ACHN (cell line): ENCODE measurements at places on chromosomes 13 and 19.

DNA sequence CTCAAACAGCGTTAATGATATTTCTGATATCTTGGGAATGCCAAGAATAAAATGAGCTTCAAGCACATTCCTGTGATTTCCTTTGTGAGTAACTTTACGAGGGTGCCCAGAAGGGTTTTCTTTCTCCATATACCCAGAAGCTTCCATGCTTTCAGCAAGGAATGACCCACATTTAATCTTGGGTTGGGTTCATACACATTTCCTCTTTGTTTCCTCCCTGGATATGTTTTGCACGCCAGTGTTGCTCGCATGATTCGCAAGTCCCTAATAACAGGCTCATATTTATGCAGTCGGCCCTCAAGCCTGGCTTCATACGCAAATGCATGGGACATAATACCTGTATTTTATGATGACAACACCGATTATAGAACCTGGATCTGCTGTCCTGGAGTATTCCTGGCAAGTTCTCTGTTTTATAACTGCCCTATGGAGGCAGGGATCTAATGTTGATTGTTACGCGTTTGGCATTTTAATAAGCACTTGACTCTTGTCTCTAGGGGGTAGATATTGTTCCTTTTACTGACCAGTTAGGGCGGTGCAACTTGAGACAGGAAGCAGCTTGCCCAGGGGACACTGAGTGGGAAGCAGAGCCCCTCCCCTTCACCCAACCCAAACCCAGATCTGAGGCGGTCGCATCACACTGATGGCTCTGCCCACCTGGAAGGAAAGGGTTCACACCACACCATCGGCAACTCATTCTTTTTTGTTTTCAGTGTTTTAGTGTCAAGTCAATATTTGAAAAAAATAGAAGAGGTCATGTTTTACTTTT lies 220.4 kb upstream of the SOX1 start:
- no peak for DNase-seq

- no peak for DNase-seq
These were observed 538 bp downstream of the ACP7 start for GRCh38 chr19:39084732-39085080.

DNA sequence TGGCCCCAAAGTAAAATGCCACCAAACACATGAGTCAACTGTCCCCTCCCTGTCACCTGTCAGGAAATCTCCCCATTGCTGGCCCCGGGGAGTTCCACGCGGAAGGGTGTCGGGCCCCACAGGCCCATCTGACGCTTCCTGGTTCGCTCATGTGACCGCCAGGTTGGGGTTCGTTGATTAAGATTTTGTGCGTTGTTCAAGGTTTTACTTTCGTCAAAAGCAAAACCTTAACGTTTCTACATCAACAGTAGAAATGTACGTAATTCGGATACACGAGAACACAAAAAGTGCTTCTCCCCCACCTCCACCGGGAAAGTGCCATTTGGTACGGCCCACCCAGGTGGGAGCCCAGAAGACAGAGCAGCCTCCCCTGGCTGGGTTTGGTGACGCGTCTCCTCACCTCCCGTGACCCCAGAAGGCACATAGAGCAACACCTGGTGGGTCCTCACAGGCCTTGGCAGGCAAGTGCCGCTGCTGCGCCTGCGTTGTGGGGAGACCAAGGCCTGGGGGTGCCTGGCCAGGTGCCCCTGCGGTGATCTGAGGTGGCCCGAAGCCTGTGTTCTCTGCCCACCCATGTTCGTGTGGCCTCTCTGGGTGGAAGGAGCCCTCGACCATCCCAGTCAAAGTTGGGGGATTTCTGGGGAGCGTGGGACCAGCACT lies 161.6 kb downstream of the KDM4B start:
- DNase-seq = no peak

GRCh38 chr13:93290503-93290902 lies 63.9 kb downstream of the GPC6 start:
- no peak for DNase-seq

DNA sequence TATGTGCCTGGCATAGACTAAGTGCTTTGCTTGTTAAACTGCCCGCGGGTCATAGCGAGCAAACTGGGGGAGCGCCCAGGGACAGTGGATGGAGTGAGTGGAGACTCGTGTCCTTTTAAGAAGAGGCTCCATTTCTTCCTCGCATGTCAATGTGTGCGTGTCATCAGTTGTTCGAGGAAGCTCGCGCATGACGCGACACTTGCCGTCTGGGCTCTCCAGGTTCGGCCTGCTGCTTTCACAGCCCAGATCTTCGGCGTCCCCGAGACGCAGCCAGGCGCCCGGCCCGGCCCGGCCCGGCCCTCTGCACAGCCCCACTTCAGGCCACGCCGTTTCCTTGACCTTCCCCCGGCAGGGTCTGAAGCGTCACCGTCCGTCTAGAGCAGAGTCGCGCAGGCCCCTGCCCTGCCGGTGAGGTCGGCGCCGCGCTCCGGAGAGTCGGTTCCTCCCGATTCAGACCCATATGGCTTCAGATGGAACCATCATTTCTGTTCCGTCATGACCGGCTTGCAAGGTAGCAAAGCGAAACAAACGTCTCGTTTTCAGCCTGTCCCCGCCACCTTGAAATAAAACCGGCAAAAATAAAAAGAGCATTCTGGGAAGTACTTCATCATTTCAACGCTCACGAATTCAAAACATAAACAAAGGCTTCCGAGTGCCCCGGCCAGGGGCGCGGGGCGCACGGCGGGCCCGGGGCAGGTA lies 599 bp upstream of the ARHGEF7 start:
- DNase-seq = no peak

DNA sequence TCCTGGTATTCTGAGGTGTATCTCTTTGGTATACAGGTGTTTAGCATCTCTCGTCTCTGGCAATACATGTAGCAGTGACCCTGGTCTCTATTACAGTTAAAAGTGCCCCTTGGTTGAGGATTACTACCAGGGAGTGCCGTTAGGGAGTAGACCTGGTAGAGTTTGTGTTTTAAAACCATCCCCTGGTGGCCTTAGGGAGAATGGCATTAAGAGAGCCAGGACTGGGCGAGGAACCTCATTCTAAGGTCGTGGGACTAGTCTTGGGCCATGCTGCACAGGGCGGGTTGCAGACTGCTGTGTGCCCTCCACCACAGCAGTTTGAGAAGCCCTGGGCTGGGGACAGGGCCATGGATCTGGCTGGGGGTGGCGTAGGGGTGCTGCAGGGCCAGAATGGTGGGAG lies 35.0 kb downstream of the B3GLCT start:
- DNase-seq = peak; percentile 5

DNA sequence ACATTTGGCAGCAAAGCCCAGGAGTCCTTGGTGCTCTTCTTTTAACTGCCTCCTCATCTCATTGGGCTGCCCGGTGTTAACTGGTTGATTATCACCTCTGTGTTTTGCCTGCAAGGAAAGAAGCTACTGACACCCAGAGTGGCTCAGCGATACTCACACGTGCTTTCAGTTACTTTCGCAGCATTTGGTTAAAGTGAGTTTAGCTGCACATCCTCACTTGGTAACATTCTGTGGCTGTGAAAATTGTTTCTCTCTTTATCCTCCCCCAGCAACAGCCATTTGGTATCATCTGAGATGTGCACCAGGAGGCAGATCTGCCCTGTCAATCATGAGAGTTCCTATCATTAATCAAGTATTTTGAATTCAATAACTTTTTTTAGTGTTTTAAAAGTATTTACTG lies 44.6 kb upstream of the GPR183 start:
- no peak for DNase-seq

DNA sequence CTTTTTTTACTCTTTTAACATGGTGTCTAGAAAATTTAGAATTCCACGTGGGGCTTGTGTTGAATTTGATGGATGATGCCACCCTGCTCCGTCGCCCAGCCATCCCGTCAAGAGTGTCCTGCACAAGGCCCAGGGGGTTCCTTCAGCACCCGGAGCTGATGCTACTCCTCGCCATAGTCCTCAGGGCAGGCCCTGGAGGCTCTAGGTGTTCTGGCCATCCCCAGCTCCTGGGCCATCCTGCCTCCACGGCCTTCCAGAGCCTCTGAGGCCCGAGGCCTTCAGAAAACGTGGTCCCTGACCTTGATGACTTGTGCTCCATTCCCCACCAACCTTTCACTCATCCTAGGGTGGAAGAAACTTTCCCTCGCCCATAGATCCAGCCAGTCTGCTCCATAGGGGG lies 3.3 kb downstream of the AKT1S1 start:
- DNase-seq = no peak

- DNase-seq = no peak
These were observed 267.3 kb downstream of the RFC3 start for GRCh38 chr13:34085204-34085603.

DNA sequence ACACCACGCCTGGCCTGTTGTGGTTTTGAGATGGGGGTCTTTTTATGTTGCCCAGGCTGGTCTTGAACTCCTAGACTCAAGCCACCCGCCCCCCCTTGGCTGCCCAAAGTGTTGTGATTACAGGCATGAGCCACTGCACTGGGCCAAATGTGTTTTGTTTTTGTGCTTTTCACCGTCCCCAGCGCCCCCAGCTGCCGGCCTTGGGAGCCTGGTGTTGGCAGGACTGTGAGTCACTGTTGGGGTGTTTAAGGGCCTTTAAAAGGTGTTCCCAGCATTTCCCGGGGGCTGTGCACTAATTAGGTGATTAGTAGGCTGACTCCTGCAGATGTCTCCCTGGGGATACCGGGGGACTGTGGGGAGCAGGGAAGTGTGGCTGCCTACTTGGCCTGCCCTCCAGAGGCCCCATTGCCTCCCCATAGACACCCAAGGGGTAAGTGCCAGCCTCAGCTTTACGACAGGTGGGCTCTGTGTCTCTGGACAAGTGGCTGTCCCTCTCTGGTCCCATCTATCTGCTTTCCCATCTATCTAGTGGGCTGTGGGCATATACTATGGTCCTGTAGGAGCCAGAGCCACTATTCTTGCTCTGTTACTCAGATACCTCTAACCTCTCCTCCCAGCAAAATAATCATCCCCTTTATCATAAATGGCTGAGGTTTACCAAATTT lies 11.8 kb upstream of the TLE5 start:
- no peak for DNase-seq

DNA sequence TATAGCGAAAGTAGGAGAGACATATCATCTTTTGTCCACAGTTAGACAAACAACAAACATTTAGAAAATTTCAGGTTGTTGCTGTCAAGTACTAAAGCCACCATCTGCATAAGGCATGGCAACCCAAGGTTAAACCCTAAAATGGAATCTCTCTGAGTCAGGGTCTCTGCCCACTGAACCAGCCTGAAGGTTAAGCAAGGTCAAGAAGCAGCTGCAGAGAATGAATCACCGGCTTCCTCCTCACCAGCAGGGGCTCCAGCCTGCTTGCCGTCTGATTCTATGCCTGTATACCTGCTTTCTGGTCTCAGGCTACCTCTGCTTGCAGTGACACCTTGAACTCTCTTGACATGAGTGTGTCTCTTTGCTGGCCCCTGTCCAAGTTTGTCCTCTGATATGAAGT lies 726.2 kb upstream of the SGCG start:
- DNase-seq = peak; percentile 16

DNA sequence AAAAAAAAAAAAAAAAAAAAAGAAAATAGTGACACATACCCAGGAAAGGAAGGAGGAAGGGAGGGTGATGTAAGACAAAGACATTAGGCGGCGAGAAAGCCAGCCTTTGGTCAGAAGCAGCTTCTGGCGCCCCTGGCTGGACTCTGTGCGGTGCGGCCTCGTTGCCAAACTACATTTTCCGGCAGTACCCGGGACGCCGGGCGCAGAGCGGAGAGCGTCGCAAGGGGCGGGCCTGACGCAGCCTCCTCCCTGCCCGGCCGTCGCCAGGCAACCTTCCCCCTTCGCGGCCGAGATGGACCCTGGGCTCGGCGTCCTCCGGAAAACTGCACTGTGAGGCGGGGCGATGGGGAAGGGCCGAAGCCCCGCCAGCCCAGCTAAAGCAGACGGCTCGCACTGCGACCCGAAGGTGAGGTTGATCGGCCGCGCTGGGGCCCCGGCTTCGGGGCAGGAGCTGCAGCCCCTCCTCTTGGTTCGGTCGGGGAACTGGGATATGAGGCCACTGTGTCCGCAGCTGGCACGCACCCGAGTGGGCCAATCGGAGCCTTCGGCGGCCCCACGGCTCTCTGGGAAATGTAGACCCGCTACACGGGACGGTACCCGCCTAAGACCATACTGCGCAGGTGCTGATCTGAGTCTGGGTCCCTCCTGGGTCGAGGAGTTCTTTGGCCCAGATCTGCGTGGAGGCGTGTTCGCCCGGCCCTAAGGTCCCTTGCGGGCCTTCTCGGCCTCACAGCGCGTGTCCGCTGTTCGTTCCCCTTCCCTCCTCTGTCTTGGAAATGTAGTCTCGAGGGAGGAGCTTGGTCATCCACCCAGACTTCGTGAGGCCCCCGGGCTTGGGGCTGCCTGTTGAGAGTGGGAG lies 2.3 kb upstream of the MZF1 start:
- peak; percentile 85 for DNase-seq

- DNase-seq = no peak
These were observed 257.3 kb upstream of the SPRY2 start for GRCh38 chr13:80598189-80598588.

DNA sequence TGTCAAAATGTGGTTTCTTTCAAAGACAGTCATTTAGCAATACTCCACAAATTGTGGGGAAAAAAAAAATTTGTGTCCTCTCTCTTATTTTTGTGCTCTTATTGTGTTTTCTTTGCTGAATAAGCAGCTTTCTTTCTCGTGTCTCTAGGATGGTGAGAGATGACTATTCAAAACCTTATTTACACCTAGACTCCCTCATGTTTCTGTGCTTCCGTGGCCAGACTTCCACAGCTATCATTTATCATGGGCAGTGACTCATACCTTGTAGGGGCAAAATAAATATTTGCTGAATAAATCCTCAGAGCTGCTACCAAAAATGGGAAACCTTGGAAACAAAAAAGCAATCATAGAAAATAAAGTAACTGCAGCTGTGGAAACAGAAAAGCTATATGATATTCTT lies 204.9 kb upstream of the MIR17HG start:
- DNase-seq = peak; percentile 6

GRCh38 chr19:14383661-14384555 lies 2.7 kb downstream of the ADGRE5 start:
- peak; percentile 45 for DNase-seq

DNA sequence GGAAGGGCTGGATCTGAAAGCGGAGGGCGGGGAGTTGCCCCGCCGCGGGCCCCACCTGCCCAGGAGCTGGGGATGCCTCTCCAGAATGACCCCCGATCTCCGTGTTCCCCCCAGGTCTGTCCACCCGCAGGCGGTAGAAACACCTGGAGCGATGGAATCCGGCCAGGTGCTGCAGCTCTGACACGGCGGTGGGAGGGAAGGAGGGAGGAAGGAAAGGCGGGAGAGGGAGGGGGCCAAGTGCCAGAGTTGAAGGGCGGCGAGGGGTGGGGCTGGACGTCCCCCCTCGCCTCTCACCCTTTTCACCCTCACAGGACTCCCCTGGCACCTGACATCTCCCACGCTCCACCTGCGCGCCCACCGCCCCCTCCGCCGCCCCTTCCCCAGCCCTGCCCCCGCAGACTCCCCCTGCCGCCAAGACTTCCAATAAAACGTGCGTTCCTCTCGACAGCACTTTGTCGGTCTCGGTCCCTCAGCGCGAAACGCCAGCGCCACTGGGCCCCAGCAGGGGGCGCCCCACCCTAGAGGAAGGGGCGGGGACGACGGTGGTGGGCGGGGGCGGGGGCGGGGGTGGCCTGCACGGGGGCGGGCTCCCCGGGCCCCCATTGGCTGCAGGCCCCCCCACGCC lies 337 bp upstream of the FXYD7 start:
- peak; percentile 59 for DNase-seq

DNA sequence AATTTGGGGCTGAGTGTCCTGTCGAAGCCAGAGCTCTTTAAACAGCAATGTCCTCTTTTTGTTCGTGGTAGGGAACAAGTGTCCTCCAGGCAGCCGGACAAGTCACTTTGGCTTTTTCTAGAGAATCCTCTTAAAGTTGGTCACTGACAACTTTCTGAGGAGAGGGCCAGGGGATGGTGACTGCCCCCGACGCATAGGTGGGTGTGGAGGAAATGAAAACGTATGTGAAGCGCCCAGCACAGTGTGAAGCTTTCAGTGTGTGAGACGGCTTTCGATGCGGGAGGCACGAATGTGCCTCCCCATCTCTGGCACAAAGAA lies 45.8 kb upstream of the ZNF536 start:
- DNase-seq = no peak
